Kidney capillary endothelial cell (primary cell): ENCODE measurements at places on chromosomes 4 and X.

- no peak for DNase-seq
Measured at GRCh38 chr4:111572470-111572869, 572.8 kb upstream of the FAM241A start.

GRCh38 chr4:114108869-114109268 is 129.4 kb upstream of the ARSJ start:
- peak; percentile 21 for DNase-seq

- no peak for DNase-seq
Measured at GRCh38 chrX:122666601-122667000, 517.5 kb upstream of the GRIA3 start.

- DNase-seq: no peak
Measured at GRCh38 chr4:960636-961350, 12.6 kb downstream of the DGKQ start.

GRCh38 chr4:149211876-149212275 is 603.8 kb downstream of the IQCM start:
- DNase-seq: no peak

DNA sequence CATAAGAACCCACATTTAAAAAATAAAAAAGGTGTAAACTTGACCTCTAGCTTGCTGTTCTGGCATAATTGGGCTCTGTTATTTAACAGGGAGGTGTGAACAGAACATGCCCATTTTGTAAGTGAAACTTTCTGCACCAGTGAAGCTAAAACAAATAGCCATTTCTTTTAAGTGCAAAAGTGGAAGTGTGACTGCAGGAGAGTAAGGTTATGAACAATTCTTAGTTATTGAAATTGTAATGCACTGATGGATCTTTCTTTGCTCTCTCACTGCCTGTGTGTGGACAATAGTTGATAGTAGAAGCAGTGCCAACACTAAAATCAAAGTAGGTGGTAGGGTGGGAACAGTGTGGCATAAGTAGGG is 12.6 kb downstream of the P2RY10 start:
- DNase-seq: no peak

DNA sequence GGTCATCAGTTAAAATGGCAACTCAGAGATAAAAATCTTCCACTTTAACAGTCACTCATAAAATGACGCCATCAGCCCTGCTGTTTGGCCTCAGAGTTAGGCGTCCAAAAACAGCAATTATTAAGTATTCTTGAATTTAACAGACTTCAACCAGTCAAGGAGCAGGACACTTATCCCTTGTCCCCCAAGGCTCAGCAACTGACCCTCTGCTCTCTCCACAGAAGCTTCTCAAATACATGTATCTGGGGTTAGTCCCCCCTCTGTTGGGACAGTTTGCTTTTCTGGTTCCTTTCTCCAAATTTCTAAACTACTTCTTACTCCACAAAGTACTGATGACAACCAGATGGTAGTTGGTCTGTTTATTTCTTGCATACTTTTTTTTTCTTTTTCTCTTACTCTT is 54.4 kb downstream of the SOD3 start:
- DNase-seq: no peak

DNA sequence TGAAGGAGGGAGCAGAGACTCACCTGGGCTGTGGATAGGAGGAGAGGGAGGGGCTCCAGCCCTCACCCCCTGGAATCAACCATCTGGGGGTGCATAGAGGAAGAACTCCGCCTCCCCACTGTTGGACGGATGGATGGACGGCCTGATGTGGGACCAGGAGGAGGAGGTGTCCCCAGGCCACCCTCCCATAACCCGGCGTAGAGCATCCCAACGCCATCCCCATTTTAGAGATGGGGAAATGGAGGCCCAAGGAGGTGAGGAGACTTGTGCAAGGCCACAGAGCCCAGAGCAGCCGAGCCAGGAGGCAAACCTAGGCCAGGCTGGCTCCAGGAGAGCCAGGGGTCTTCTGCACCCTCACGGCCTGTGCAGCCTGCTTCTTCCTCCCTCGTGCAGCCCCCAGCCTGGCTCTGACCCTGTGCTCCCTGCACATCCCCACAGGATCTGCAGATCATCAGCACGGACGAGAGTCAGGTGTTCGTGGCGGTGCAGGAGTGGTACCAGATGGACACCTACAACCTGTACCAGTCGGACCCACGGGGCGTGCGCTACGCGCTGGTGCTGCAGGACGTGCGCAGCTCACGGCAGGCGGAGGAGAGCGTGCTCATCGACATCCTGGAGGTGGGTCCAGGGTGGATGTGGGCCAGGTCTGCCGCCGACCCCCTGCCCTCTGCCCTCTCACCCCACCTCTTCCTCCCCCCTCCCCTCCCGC is 241.0 kb upstream of the PSAPL1 start:
- DNase-seq: no peak

- peak; percentile 89 for DNase-seq
Measured at GRCh38 chr4:687048-687970, 1.6 kb downstream of the SLC49A3 start.
